ENCODE measurements at places on chromosomes 6 and 20. TPM values are rescaled to one million over a fixed set of nuclear protein-coding genes. Genes with fewer than 3 reads are reported as not detected.

SMLR1 gene
- total RNA-seq, result not detected

WFDC6 gene
- not detected for total RNA-seq

CCM2L gene
- total RNA-seq, result 12.3 TPM

FAM209A gene
- not detected for total RNA-seq

SYTL3 gene
- total RNA-seq, result 4.4 TPM

SMIM13 gene
- total RNA-seq, result 18.3 TPM

ROMO1 gene
- 333 TPM for total RNA-seq

MUCL3 gene
- not detected for total RNA-seq

BMP6 gene
- total RNA-seq, result 123 TPM

PCIF1 gene
- 12.8 TPM for total RNA-seq

OR2B6 gene
- total RNA-seq, result not detected

NCOA7 gene
- total RNA-seq, result 33.1 TPM

TFAP2A gene
- 0.78 TPM for total RNA-seq

ULBP2 gene
- 19.0 TPM for total RNA-seq

CAPN11 gene
- total RNA-seq, result 3.2 TPM

CTSA gene
- 190 TPM for total RNA-seq

MYBL2 gene
- total RNA-seq, result 21.4 TPM

CDH4 gene
- total RNA-seq, result 11.9 TPM

PPIL6 gene
- total RNA-seq, result 0.58 TPM

SLC17A4 gene
- not detected for total RNA-seq

CCR6 gene
- total RNA-seq, result not detected

EPB41L2 gene
- total RNA-seq, result 91.5 TPM

CYP21A2 gene
- total RNA-seq, result not detected

TRIM10 gene
- not detected for total RNA-seq

SIRPD gene
- 0.19 TPM for total RNA-seq

PRL gene
- total RNA-seq, result not detected

LY6G6C gene
- total RNA-seq, result not detected

CAGE1 gene
- total RNA-seq, result not detected

RHAG gene
- total RNA-seq, result not detected

RAB44 gene
- not detected for total RNA-seq

TPBG gene
- total RNA-seq, result 19.0 TPM

TNFRSF21 gene
- 83.1 TPM for total RNA-seq

FILIP1 gene
- 21.7 TPM for total RNA-seq

ABHD16B gene
- not detected for total RNA-seq

ZSCAN31 gene
- 16.9 TPM for total RNA-seq

PI16 gene
- 0.23 TPM for total RNA-seq

RNF217 gene
- total RNA-seq, result 15.2 TPM

TCEA2 gene
- total RNA-seq, result 34.5 TPM

ZNF165 gene
- 0.23 TPM for total RNA-seq

POM121L2 gene
- total RNA-seq, result not detected

AIF1 gene
- not detected for total RNA-seq

ASXL1 gene
- total RNA-seq, result 35.4 TPM

PRR18 gene
- total RNA-seq, result not detected

BMP7 gene
- total RNA-seq, result 3.6 TPM

FAXC gene
- total RNA-seq, result 0.82 TPM

OR2J3 gene
- total RNA-seq, result not detected

PROKR2 gene
- total RNA-seq, result not detected

KCNK15 gene
- total RNA-seq, result not detected

KIF16B gene
- total RNA-seq, result 8.2 TPM

FAM135A gene
- total RNA-seq, result 14.1 TPM
